Activated CD8-positive, alpha-beta memory T cell treated with anti-CD3 and anti-CD28 coated beads, Interleukin-2, amount 10 ng/mL, durations not matched to agents 7 days and 5 days (primary cell): ENCODE measurements at places on chromosomes 3 and 15. TPM values are rescaled to one million over a fixed set of nuclear protein-coding genes. Genes with fewer than 3 reads are reported as not detected.

WNT5A gene
- 0.16 TPM for total RNA-seq

AP3B2 gene
- not detected for total RNA-seq

STX19 gene
- not detected for total RNA-seq

SPATA12 gene
- total RNA-seq, result not detected

OSTN gene
- total RNA-seq, result not detected

ROBO2 gene
- total RNA-seq, result not detected

KLHL40 gene
- not detected for total RNA-seq

ATP2B2 gene
- total RNA-seq, result not detected

UROC1 gene
- total RNA-seq, result not detected
